ENCODE measurements at places on chromosomes 1 and 21.

DNA sequence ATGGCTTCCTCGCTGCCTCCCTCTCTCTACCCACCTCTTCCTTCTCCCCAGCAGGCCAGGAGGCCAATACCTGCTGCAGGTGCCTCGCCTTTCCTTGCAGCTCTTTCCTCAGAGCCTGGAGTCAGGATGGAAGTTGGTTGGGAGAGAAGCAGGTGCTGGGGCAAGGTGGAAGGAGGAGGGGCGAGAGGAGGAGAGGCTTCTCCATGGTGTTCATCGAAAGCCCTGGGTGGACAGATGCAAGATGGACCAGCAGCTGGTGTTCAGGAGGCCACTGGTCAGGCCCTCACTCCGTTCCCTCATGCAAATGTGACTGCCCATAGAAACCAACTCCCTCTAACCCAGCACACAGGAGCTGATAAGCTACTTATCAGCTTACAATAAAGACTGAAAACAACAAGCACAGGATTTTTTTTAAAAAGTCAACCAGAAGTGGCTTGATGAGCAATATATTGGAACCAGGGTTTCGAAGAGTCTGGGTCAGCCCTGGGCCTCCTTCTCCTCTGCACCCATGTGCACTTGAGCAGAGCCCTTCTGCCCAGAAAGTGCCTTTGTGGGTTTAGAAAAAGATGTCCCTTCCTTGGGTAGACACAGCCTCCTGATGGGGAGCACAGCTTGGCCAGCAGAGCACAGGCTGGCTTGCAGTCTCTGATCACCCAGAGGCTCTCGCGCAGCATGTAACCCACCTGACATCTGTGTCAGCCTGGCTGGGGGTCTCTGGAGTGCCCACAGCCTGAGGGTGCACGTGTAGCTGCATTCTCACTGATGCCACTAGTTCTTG is 16.6 kb upstream of the GSTM4 start:
- DNase-seq, result no peak

GRCh38 chr1:246565751-246566127 is 322 bp downstream of the TFB2M start:
- DNase-seq, result no peak

DNA sequence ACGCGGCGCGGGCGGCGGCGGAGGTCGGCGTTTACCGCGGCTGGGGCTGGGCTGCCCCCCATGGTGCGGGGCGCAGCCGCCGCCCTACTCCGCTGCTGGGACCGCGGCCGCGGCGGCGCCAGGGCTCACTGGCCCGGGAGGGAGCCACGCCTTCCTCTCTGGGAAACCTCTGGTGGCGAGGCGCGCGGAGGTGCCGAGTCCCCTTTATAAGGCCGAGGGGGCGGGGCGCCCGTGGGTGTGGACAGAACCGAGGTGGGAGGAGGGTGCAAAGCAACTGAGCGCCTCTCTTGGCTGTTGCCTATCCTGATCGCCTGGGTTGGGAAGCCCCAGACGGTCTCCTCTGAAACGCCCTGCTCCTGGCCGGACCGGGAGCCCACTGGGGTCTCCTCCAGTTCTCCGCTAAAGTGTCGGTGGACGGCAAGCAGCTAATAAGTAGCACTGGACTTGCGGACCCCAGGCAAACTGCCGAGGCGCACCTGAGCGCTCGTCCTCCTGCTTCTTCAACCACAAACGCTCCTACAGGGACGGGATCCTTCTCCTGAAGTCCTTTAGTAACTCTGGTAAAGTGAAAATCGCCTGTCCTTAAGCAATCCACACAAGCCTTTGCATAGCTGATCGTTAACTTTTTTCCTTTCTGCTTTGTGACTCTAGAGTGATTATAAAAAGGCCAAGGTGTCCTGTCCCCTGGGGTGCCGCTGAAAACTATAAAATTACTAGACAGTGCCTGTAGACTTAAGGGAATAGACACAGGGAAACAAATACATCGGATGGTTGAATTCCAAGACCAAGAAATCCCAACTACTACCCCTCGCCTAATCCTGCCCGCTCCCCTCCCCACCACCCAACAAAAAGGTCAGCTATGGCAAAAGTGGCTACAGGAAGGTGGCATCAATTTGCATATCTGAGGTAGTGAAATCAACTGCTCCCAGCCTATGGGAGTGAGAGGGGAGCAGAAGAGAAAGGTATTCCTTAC is at the start of gene PTGER3:
Gene PTGER3, minus strand, starts transcription at position 182 of the 973 bp plus-strand sequence. CDS start 239 bp downstream, outside the sequence.
- DNase-seq, result peak; percentile 31

GRCh38 chr1:111140680-111140967 is 601 bp downstream of the CEPT1 start:
- DNase-seq, result no peak

DNA sequence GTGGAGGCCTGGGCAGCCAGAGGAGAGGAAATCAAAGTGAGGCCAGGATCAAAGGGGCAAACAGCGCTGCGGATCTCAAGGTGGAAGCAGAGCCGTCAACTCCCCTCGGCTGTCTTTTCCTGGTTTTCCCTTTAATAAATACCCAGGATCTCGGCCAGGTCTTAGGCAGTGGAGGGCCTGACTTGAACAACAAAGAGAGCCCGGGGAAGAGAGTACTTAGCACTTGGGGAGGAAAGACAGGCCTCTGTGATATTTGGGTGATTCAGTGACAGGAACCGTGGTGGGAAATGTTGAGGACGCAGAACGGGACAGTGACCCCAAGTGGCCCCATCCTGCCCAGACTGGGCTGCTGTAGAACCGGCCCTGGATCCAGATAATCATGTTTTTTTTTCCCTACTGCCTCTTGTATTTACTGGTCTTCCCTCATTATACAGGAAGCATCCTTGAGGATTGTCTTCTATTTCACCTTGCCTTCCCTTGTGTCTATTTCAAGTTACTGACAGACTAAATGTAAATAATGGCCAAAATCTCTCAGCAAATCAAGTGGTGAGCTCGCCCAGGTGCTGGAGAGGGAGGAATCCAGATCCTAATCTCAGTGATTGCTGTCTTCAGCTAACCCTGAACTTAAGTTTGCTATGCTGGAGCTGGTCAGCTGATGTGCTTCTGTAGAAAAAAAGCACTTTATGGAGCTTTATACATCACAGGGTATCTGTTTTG is 2.8 kb upstream of the MIXL1 start:
- DNase-seq, result no peak

DNA sequence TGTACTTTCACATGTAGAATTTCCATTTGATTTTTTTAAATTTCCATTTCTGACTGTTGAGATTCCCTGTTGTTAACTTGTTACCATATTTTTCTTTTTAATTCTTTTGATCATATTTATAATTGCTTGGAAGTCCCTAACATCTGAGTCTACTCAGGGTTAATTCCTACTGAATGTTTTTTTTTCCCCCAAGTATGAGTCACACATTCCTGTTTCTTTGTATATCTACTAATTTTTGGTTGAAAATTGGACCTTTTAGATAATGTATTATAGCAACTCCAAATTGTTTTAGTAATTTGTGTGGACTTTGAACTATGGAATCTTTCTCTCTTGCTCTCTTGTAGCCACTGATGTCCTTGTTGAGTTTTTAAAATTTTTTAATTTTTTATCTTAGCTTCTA is 54.6 kb downstream of the STXBP3 start:
- no peak for DNase-seq

GRCh38 chr1:174984952-174985351 is 14.8 kb upstream of the CACYBP start:
- DNase-seq, result no peak

DNA sequence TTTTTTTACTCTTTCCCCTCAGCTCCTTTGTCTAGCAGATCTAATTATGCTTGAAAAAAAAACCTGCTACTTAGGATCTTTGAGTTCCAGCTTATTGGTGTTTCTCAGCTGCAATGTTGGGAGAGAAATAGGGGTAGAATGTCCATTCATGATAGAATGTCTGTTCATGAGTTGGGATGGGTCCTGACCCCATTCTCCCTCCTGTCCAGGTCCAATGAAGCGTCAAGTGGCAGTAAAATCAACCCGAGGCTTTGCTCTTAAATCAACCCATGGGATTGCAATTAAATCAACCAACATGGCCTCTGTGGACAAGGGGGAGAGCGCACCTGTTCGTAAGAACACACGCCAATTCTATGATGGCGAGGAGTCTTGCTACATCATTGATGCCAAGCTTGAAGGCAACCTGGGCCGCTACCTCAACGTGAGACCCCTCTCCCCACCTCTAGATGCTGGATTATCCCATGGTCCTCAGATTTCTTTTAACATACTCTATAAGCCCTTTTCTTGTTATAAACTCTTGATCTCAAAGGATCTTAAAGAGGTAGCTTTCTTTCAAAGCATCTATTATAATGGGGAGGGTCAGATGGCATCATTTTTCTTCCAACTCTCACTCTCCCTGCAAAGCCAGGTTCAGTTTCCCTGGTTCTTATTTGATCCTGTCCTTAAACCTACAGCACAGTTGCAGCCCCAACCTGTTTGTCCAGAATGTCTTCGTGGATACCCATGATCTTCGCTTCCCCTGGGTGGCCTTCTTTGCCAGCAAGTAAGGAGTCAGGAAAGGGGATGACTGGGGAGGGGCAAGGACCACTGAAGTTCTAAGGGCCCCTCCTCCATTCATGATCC is 11.1 kb downstream of the CERS2 start:
- DNase-seq, result no peak
